ENCODE measurements at places on chromosomes 12 and 14.

DNA sequence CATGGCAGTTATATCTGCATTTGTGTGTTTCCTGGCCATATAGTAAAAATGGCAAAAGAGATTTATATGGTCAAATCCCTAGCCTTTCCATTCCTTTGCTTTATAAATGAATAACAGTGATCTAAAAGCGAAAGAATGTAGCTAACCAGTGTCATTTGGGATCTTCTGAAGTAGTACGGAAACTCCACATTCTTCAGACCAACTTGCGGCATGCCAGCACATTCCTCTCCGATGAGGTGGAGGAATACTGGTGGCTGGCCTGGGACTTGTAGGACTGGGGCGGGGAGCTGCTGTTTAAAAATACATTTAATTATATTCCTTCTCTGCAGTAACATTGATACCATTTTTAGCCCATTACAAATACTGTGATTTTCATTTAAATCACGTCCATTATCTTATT, 85.3 kb downstream of the SAMD4A start:
- DNase-seq = peak; percentile 91

DNA sequence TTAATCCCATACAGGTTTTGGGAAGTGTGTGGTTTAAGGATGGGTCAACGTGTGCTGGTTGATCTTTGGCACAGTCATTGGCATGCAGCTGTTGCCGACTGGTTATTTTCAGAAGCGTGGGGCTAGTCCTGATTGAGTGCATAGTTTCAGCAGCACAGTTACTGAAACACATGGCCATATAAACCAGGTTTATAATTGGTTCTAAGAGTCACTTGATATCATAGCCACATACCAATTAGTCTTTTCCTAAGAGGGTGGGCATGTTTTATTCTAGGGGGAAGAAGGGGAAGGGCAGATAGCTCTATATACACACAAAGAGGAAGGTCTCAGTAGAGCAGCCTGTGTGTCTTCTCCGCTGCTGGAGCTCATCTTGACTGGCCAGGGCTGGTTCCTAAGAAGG, 11.0 kb upstream of the RPS6KL1 start:
- no peak for DNase-seq

GRCh38 chr14:67636361-67636919, 16.7 kb downstream of the ARG2 start:
- DNase-seq = no peak

- DNase-seq = no peak
Observed at GRCh38 chr12:8011331-8011730, 21.2 kb upstream of the FOXJ2 start.
